Smooth muscle cell of the pulmonary artery (primary cell): ENCODE measurements at places on chromosomes 2 and 18. TPM values are rescaled to one million over a fixed set of nuclear protein-coding genes. Genes with fewer than 3 reads are reported as not detected.

The DTYMK gene
- total RNA-seq = 12.4 and 14.7 TPM in 2 replicates

The CNGA3 gene
- total RNA-seq = not detected in 2 replicates

The NIF3L1 gene
- total RNA-seq = 22.7 and 26.3 TPM in 2 replicates

The LAMA1 gene
- 5.4 and 92.5 TPM in 2 replicates for total RNA-seq

The GKN2 gene
- total RNA-seq = not detected in 2 replicates

The KCNG2 gene
- total RNA-seq = not detected in 2 replicates

The SERPINB13 gene
- not detected in 2 replicates for total RNA-seq
